ENCODE measurements at places on chromosomes 6 and 20.

- no peak overlapping the region for H3K4me3 ChIP-seq
- no peaks in the 10 kb centered on the region for H3K4me1 ChIP-seq
- no peak for DNase-seq
- H3K27me3 ChIP-seq: no peaks in the 10 kb centered on the region
- no peak overlapping the region for H3K27ac ChIP-seq
Observed at GRCh38 chr6:87182321-87182720, 27.0 kb downstream of the ZNF292 start.

GRCh38 chr6:147195510-147195909 lies 8.7 kb upstream of the STXBP5 start:
- no peaks in the 10 kb centered on the region for H3K27me3 ChIP-seq
- H3K4me3 ChIP-seq: no peak overlapping the region
- no peak overlapping the region for H3K27ac ChIP-seq
- peaks cover 20% of the 10 kb centered on the region for H3K4me1 ChIP-seq

- 0 out of 3 replicates have a peak, but pooled peaks cover 7% of the 10 kb centered on the region for H3K27me3 ChIP-seq
- H3K27ac ChIP-seq: no peak overlapping the region
- no peaks in the 10 kb centered on the region for H3K36me3 ChIP-seq
- no peak overlapping the region for H3K4me3 ChIP-seq
Observed at GRCh38 chr20:19275630-19276071, 63.2 kb downstream of the SLC24A3 start.

DNA sequence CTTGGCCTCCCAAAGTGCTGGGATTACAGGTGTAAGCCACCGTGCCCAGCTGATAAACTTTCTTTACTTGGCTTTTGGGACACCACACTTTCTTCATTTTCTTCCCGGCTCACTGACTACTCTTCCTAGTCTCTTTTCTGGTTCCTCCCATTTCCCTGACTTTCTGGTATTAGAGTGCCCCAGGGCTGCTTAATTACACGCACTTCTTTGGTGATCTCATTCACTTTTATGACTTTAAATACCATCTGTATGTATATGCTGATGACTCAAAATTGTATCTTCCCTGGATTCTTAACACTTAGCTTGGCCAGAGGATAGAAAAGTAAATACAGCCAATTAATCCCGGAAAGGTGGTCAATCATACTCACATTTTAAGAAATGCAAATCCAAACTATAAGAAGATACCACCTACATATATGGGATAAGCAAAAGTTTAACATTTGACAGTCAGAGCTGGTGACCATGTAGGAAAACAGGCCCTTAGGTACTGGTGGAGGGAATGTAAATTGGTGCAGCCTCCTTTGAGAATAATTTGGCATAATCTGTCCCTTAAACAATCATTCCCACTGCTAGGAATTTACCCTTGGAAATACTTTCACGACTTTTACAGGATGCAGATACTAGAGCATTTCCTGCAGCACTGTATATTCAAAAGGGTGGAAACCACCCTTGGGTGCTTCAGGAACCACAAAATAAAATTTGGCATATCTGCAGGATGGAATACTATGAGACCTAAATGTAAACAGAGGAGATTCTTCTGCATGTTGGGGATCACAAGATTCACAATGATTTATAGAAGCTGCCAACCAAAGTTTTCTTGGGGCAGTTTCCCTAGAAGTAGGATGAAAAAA lies 9.4 kb upstream of the NANP start:
- H3K4me1 ChIP-seq: no peaks in the 10 kb centered on the region
- no peak for DNase-seq

- no peaks in the 10 kb centered on the region for H3K36me3 ChIP-seq
- no peak overlapping the region for H3K4me3 ChIP-seq
- H3K27me3 ChIP-seq: peaks cover 2% of the 10 kb centered on the region
- DNase-seq: no peak
Observed at GRCh38 chr6:1423578-1423977, 34.2 kb downstream of the FOXF2 start.

- no peaks in the 10 kb centered on the region for H3K36me3 ChIP-seq
- H3K4me1 ChIP-seq: peaks cover 11% of the 10 kb centered on the region
- no peak for DNase-seq
- H3K27ac ChIP-seq: no peak overlapping the region
- no peaks in the 10 kb centered on the region for H3K27me3 ChIP-seq
Observed at GRCh38 chr6:35808688-35809087, 3.5 kb downstream of the LHFPL5 start.

GRCh38 chr6:49784272-49784671 lies 2.8 kb downstream of the PGK2 start:
- no peaks in the 10 kb centered on the region for H3K36me3 ChIP-seq
- H3K27me3 ChIP-seq: no peaks in the 10 kb centered on the region
- H3K27ac ChIP-seq: no peak overlapping the region
- DNase-seq: no peak
- no peaks in the 10 kb centered on the region for H3K4me1 ChIP-seq
- no peak overlapping the region for H3K4me3 ChIP-seq

DNA sequence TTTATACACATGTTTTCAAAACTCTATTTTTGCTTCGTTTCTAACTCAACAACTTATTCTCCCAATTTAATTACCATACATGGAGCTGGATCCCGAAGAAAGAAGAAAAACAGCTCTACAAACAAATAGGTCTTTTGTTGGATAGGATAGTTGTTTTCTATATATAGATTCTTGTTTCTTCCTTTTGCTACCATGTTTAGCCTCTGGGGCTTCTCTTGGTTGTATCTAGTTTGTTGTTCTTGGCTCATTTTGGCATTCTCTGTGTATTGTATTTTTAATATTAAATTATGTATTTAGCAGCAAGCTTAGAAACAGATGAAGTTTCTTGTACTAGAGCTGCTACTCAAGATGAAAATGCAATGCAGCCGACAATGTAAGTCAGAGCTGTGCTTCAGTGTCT lies 60.9 kb downstream of the PLCB4 start:
- no peak for DNase-seq
- no peaks in the 10 kb centered on the region for H3K4me1 ChIP-seq
- no peaks in the 10 kb centered on the region for H3K27me3 ChIP-seq
- H3K36me3 ChIP-seq: no peaks in the 10 kb centered on the region
- H3K4me3 ChIP-seq: no peak overlapping the region
- no peak overlapping the region for H3K27ac ChIP-seq

DNA sequence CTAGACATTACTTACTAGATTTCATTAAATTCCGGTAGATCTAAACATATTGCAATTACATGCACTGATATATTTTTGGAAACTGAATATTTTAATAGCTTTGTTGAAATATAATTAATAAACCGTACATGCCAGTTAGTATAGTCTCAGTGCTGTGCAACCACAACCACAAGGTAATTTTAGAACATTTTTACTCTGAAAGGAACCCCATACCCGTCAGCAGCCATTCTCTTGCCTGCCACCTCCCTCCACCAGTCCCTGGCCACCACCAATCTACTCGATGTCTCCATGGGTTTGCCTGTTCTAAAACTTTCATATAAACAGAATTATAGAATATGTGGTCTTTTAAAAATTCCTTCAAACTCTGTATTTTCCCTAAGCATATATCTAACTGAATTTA lies 293.9 kb downstream of the THBS2 start:
- no peaks in the 10 kb centered on the region for H3K4me1 ChIP-seq
- DNase-seq: no peak
- H3K27me3 ChIP-seq: peaks cover 2% of the 10 kb centered on the region
- H3K27ac ChIP-seq: no peak overlapping the region

GRCh38 chr6:163249651-163250101 lies 164.8 kb upstream of the QKI start:
- H3K36me3 ChIP-seq: no peaks in the 10 kb centered on the region
- H3K27me3 ChIP-seq: no peaks in the 10 kb centered on the region
- no peak for DNase-seq
- H3K27ac ChIP-seq: no peak overlapping the region
- H3K4me3 ChIP-seq: no peak overlapping the region
